Stimulated activated CD8-positive, alpha-beta memory T cell treated with anti-CD3 and anti-CD28 coated beads, Interleukin-7, amount 100 ng/mL, for 4 hours (primary cell): ENCODE measurements at places on chromosomes 6 and 20.

GRCh38 chr6:81838724-81839426 is 86.4 kb upstream of the TENT5A start:
- no peak for DNase-seq

DNA sequence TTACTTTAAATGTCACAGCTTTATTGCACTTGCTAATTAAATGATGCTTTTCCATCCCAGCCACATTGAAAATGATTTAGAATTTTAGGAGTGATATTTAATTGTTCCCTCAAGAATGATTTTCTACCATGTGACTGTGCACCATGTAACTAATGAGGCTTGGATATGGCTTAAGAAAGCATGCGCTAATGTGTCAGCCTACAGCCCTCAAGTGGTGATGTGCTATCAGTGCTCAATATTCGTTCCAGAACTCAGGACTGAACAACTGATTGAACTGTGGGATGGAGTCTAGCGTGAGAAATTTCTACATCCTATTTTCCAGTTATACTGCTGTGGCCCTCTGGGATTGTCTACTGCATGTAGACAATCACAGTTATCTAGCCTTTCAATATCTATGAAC is 71.5 kb downstream of the PKIB start:
- DNase-seq = no peak

DNA sequence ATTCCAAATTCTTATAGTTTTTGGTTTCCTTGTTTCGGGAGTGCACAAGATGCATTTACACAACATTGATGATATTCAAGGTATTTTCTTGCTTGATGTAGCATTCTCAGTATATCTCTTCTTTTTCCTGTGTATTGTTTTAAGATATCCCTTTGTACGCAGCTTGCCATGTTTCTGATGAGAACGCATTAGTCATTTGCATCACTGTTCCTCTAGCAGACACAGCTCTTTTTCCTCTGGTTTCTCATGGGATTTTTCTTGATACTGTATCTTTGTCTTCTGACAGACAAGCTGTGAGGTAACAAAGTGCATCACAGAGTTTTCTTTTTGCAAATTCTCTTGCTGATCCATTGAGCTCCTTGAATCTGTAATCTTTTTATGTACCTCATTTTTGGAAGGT is 146.4 kb downstream of the SLC22A3 start:
- DNase-seq = no peak

DNA sequence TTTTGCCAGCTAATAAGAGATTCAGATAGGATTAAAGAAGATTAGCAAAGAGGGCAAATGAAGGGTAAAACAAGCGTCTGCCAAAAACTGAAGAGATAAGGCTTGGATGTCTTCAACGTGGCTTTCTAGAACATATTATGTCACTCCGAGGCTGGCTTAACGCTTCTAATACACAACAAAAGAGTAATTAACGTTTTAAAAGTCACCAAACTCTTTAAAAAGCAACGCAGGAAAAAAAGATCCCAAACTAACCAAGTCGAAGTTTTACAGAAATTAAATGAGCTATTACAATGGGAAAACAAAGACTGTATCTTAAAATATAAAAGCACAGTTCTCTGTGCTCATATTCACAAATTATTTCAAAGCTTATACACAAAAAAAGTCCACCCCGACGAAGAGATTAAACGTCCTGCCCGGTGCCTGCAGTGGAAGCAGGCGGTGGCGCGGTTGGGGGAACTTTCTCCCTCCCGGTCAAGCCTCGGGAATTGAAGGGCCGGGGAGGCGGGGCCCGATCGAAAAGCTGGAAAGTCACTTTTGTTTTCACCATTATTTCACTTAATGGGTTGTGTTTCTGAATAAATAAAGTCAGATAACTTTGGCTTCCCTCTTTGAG is 1.2 kb downstream of the MAK start:
- no peak for DNase-seq

- DNase-seq = no peak
Observed at GRCh38 chr6:159217595-159218275, 48.5 kb downstream of the FNDC1 start.

DNA sequence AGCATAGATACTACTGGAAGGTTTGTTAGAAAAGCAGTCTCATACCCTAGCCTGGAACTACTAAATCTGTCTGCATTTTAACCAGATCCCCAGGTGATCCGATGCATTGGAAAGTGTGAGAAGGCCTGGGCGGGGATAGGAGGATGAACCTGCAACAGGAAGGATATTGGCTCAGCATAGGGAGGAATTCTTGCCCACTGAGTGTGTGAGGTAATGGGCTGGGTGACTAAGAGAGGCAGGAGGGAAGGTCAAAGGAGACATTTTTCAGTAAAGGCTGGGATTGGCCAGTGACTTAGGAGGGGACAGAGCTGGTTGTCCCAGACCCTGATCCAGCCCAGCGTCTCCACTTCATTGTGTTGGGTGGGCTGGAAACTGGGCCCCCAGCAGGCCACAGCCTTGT is 191.0 kb upstream of the LRFN2 start:
- no peak for DNase-seq
